ENCODE measurements at places on chromosomes 5 and 9.

DNA sequence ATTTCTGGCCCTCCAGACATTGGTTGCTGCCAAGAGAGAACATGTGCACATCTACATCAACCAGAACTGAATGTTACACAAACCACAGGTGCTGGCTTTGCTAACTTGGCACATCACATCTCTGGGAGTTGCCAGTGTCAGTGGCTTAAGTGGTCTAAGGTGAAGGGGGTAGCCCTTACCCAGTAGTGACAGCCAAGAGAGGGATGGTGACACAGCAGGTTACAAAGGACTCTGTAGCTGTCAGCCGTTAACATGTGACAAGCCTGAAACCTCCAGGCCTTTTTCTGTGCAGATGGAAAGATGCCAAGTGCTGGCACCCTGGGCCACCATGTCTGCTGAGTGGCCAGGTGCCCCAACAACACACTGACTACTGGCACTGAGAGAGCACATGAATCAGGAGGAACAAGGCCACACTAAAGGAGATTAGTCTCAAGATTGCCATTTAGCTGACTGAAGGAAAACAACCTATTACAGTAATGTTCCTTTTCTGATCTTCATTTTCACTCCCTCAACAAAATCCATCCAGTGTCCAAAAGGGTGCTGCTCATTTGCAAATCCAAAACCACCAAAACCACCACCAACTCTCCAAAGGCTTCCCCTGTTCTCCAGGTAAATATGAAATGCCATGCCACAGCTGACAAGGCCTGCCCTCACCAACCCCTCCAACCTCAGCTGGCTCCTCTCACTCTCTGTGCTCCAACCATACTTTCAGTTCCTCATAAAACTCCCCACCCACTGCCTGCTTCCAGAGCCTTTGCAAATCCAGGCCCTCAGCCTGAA is 20.2 kb downstream of the SIL1 start:
- DNase-seq = peak; percentile 31

GRCh38 chr5:139058121-139058520 is 140.0 kb downstream of the SIL1 start:
- DNase-seq = no peak

DNA sequence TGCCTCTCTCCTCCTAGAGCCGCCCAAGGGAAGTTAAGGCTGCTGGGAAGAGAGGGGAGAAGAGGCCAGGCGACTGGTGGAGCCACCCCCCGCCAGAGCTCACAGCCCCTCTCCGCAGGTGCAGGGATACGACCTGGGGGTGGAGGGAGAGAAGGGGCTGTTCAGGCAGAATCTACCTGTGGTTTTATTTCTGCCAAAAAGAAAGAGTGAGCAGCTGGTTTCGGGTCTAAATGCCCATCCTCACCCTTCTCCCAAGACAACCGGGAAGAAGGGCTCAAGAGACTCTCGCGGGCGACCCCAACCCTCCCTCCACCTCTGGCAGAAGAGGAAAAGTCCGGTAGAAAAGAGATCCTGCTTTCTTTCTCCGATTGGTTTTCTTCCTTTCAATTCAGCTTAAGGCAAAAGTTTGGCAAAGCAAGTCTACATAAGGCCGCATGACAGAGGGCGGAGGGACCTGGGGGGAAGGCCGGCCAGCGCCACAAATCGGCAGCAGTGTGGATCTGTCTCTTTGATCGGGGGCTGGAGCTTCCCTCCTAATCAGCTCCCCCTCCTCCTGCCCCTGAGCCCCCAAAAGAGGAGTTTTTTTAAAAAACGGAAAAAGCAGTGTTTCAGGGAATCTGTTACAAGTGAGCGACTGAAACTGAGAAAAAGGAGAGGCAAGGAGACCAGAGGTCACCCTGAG is 16.3 kb downstream of the FAM78A start:
- no peak for DNase-seq

GRCh38 chr9:132762896-132763295 is 92.6 kb downstream of the GTF3C4 start:
- no peak for DNase-seq

DNA sequence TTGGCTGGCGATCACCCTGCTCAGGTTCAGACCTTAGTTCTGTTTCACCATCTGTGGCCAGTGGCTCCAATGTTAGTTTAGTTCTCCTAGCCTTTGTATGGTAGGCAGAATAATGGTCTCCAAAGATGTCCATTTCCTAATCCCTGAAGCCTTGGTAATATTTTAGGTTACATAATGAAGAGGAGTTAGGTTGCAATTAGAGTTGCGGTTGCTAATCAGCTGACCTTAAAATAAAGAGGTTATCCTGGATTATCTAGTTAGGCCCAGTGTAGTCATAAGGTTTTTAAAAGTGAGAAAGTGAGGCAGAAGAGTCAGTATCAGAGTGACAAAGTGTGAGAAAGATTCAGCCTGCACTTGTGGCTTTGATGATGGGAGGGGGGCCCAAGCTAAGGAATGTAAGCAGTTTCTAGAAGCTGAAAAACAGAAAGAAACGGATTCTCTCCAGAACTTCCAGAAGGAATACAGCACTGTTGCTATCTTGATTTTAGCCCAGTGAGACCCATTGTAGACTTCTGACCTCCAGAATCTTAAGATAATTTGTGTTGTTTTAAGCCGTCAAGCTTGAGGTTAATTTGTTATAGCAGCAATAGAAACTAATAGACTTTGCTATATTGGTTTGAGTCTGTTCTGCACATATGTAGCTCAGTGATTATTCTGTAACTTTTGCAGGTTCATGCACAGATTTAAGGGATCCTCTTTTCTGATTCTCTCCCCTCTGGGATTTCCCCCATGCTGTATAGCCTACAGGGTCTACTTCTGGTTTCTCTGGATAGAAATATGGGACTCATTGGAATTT is 21.6 kb downstream of the LNPEP start:
- no peak for DNase-seq

GRCh38 chr5:93598091-93599000 is 15.3 kb downstream of the NR2F1 start:
- DNase-seq = no peak

DNA sequence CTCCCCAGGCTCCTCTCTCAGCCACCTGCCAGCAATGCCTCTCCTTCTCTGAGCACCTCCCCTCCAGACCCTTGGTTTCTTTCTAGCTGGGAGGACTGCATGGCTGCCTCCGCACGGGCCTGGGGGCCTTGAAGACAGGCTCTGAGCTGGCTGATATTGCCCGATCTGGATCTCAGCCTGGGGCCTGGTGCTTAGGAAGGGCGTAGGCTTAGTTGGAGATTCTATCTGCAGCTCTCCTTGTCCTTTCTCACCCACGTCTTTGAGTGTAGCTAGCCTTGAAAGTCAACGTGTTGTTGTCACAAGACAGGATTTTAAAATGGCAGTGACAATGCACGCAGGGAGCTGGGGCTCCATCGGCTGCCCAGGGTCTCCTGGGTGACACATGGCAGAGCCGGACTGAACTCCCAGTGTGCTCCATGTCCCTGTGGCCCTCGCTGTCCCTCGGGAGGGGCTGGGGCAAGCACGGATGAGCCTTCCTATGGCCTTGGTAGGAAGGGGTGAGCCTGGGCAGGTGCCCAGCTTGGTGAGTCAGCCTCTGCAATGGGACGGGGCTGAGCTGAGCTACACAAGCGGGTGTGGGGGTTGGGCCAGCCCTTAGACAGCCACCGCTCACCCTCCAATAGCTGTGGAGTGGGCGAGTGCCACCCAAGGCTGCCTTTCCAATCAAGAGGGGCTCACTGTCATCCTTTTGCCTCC is 9.4 kb downstream of the ADAMTSL2 start:
- no peak for DNase-seq

- DNase-seq = no peak
These were observed 20.3 kb upstream of the UNC5A start for GRCh38 chr5:176789873-176790615.

DNA sequence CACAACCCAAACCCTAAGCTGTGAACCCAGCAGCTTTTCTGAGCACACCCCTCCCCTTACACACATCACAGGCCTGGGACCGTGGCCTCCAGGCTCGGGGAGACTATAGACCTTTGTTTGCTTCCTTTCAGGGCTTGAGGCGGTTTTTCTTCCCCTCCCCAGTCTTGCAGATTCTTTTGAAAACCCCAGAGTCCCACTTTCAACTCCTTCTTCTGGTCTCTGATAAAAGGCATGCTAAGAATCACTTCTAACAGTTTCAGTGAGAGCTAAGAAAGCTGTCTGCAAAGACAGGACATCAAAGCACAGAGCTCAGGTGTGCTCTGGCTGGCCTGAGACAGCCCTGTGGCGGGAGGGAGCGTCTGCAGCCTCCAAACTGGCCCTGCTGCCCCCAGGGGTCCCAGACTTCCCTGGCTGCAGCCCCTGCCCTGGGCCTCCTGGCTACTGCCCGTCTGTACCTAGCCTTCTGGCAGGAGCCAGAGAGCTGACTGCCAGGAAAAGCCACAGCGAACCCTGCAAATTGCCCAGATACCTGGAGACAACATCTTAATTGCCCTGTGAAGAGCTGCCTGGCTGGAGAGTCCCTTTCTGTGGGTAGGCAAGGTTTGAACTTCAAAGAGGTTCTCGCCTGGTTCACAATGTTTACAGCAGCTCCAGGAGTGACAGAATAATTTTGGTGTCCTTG is 138.9 kb downstream of the GADD45G start:
- peak; percentile 98 for DNase-seq
